Stimulated activated CD4-positive, alpha-beta T cell treated with anti-CD3 and anti-CD28 coated beads, Interleukin-1b, Interleukin-23, amount 100 ng/mL, for 1 hour (primary cell): ENCODE measurements at places on chromosomes 1 and 21.

- DNase-seq = no peak
Observed at GRCh38 chr1:161986328-161986727, 37.3 kb downstream of the OLFML2B start.

DNA sequence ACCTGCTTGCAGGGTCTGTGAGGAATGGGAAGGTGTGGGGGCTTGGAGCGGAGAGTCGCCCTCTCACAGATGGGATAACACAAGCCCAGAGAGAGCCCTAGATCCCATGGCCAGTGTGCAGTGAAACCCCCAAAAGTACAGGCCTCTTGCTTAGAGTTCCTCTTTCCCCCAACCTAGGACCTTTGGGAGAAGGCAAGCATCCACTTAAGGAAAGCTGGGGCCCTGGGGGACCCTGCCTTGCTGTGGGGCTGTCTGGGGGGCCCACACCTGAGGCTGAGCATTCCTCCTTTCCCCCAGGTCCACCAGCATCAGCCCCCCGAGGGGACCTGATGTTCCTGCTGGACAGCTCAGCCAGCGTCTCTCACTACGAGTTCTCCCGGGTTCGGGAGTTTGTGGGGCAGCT, 1.1 kb downstream of the VWA1 start:
- DNase-seq = no peak

- DNase-seq = no peak
Observed at GRCh38 chr1:221411283-221411682, 330.6 kb downstream of the DUSP10 start.

DNA sequence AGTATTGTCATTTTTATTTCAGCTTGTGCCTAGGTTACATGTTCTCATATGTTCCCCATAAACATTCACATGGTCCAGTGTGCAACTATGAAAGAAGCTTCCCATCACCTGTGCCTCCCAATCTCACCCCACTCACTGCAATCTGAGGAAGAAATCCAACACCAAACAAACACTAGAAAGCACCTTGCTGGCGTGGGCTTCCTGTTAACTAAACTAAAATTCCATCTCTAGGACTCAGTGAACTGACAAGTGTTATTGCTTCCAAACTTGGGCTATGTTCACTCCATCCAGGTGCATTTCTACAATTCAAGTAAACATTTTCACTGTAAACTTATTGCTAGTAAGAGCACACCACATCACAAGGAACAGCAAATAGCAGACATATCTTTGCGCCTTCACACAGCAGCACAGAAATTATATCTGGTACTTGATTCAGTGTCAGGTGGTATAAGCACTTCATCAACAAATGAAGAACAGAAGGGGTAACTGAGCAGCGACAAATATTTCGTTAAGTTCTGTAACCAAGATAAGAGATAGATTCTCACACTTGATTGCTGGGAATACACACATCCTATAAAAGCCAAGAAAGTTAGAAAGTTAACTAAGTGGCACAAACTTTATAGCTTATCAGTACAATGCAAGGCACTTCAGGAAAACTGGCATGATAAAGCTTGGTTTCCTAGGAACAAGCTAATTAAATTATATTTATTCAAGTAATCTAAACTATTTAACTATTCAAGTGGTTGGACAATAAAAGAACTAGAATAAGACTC, 8.9 kb upstream of the KCNJ15 start:
- no peak for DNase-seq

DNA sequence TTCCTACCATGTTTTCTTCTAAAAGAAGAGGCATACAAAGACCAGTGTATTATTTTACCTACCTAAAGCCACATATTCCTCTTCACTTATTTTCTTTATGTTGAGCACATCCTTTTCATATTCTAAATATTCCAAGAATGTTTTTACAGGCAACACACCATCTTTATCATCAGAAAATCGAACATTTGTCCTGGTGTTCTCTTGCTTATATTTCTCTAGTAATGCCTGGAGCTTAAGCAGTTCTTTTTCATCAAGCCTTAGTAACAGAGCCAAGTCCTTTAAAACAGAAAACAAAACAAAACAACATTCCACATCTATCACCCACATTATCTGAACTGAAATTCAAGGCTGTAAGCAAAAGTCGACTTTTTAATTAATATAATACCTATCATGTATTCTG, 88.7 kb downstream of the IARS2 start:
- no peak for DNase-seq

DNA sequence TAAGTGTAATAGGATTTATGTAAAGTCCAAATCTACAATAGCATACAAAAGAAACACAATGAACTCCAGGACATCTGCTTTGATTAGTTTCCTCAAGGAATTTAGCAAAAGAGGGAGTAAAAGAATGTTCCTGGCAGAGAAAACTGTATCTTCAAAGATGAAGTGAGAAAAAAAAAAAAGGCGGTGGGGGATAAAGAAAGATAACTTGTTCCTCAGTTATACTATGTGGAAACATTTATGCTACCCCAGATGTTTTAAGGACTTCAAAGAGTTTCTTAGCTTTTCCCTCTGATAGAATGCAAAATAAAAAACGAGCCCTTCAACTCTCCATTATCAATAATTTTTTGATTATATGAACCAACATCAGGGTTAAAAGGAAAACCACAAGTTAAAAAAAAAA, 908.9 kb upstream of the ADGRL2 start:
- DNase-seq = no peak

GRCh38 chr1:24754229-24754628, 9.0 kb downstream of the CLIC4 start:
- no peak for DNase-seq

DNA sequence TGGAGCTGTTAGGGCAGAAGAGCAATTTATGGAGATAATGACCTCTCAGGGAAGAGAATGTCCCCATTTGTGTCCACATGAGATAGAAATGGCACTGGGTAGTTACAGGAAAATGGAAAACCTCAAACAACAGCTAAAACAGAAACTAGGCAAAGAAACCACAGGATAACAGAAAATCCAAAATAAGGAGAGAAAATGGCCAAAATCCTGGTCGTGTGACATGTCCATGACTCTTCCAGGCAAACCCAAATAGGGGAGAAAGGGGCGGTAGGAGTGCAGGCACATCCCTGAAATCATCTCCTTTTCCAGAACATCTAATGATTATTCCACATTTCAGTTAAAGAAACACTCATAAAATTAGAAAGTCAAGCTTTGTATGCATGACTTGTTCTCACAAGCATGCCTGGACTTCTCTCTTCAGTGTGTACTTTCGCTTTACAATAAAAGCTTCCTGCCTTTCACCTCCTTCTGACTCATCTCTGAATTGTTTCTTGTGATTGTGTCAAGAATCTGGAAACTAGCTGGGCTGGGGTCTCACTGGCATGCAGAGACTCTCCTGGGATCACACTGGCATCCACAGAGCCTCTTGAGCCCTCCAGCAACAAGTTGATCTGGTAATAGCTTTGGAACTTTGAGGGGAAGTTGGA, 171.4 kb upstream of the ZP4 start:
- DNase-seq = no peak

- DNase-seq = no peak
Observed at GRCh38 chr1:64308866-64309265, 105.4 kb downstream of the UBE2U start.

- no peak for DNase-seq
Observed at GRCh38 chr1:16111771-16112595, 38.5 kb upstream of the FAM131C start.

GRCh38 chr1:83692524-83693381, 306.2 kb downstream of the TTLL7 start:
- DNase-seq = no peak

DNA sequence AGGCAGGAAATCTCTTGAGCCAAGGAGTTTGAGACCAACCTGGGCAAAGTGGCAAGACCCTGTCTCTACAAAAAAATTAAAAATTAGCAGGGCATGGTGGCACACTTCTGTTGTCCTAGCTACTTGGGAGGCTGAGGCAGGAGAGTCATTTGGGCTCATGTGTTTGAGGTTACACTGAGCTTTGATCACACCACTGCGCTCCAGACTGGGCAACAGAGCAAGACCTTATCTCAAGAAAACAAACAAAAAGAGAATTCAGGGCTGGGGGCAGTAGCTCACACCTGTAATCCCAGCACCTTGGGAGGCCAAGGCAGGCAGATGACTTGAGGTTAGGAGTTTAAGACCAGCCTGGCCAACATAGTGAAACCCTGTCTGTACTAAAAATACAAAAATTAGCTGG, 17.8 kb upstream of the SLC16A1 start:
- no peak for DNase-seq

DNA sequence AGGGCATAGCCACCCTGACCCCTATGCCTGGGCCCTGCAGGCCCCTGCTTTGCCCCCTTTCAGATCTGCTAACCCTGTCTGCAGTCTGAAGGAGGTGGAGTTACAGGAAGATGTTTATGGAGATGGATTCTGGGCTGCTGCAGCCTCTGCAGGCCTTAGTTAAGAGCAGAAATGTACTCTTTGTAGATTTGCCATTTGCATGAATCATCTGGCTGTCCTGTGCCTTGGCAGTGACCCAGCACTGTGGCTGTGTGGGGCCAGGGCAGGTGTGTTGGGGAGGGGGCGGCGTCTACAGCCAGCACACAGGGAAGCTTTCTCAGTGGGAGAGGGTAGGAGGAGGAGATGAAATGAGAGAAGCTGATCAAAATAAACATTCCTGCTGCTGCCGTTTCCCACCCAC, 867.3 kb downstream of the PLA2G4A start:
- DNase-seq = no peak

GRCh38 chr21:36707763-36708285, 8.9 kb downstream of the SIM2 start:
- no peak for DNase-seq

DNA sequence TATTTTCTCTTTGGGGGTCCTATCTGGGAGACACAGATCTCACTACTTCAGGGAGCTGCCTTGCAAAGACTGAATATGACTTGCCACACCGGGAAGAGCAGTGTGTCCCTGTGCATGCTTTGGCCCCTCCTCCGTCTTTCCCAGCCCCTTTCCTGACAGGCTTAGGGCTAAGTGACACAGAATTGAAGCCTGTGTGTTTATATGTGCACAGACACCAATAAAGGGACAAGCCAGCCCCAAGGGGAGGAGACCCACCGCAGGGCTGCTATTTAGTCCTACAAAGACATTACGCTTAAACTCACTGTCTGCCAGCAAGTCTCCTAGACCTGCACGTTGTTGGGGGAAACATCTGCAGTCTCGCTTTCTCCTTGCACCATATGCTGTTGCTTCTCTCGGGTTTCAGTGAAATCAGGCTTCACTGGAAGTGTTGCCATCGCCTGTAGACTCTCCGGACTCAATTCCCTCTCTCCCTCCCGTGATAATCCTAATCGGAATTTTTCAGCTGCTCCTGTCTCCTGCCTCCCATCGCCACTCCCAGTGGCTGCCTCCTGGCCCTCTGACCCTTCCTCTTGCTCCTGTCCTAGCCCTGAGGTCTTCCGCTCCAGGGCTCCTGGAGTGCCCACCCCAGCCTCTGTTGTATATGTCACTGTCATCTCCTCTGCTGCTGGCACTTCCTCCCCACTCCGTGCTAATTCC, 58.5 kb upstream of the LRRC53 start:
- no peak for DNase-seq

- no peak for DNase-seq
Observed at GRCh38 chr1:174005032-174005431, 17.1 kb downstream of the RC3H1 start.

DNA sequence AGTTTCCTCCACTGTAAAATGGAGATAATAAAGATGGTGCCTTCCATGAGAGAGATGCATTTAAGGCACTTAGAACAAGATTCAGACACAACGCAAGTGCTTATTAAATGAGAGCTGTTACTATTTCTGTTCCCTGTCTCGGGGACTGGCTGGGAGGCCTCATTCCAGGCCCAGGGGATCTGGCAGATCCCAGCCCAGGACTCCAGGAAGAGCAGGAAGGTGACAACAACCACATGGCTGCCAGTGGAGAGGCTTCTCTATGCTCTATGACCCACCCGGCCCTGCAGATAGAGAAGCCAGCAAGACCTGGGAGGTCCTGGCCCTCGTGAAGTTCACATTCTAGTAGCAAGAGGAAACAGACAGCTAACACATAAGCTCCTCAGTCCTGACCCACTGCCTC, 175.5 kb downstream of the ACTL8 start:
- DNase-seq = no peak

DNA sequence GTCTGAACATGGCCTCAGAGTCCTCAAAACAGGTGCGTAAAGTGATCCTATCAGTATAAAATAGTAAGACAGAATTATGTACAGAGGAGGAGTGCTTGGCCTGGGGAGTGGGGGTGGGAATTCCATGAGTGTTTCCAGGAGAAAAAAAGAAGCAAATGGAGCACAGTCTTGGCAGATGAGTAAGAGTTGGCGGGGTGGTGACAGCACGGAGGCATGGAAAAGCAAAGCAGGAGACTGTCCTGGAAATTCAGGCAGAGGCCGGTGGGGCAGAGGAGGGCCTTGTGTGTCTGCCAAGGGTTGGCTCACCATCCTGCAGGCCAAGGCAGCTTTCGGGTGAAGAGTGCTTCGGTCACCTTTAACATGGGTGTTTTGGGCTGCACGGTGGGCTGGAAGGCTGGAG, 63.4 kb downstream of the OPTC start:
- DNase-seq = no peak

DNA sequence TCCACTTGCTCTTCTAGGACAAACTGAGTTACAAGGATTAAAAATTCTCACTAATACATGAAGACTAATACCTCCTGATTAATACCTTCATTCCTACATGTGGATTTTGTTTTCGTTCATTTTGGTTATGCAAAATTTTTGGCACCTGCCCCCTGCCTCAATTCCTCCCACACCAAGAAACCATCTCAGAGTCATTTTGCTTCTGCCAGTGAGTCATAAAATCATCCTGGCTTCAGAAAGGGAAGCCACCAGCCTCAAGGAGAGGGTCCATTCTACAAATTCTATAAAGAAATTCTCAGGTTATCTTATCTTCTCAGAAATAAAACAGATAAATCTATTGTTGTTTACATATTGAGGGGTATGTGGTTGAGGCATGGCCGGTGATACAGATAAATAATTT, 103.2 kb upstream of the COA6 start:
- no peak for DNase-seq

- DNase-seq = no peak
Observed at GRCh38 chr1:116751146-116751545, 3.1 kb upstream of the CD2 start.

DNA sequence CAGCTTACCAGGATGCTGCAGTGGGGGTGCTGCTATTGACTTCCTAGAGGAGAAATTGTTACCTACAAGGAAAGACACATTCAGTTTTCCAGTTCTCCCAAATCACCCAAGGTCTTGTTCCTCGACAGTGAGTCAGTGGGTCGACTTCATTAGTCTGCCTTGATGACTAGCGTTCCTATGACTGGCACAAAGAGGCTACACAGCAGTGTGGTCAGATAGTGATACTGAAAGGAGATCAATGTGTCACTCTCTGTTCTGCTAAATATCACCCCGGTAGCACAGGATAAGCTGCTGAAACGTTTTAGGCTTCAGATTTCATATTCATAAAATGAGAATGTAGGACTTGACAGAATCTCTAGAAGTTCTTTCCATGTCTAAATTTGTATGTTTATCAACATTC, 357.4 kb downstream of the LMX1A start:
- DNase-seq = no peak

DNA sequence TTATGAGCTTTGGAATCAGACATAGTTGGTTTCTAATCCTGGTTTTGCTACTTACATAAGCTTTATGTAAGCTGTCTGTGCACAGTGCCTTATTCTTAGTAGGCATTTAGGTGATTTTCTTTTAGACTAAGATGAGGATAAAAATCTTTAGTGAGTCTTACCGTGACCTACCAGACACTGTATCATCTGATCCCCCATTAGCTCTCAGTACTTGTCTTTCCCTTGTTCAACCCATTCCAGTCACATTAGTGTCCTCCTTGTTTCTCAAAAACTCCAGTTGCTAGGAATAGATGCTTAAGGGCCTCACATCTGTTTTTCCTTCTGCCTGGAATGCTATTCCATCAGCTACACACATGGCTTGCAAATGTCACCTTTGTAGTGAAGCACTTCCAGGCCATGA, 18.8 kb downstream of the PPP1R12B start:
- DNase-seq = no peak

- DNase-seq = no peak
Observed at GRCh38 chr1:22221233-22221780, 78.4 kb upstream of the WNT4 start.
